Stimulated activated CD4-positive, alpha-beta T cell treated with anti-CD3 and anti-CD28 coated beads, Interleukin-4, amount 100 ng/mL, for 1 hour (primary cell): ENCODE measurements at places on chromosomes 16 and 17.

GRCh38 chr16:17885659-17886207 is 415.0 kb upstream of the XYLT1 start:
- no peak for DNase-seq

- no peak for DNase-seq
Observed at GRCh38 chr16:17244872-17245551, 225.7 kb downstream of the XYLT1 start.

GRCh38 chr16:68776821-68777485 is 39.9 kb downstream of the CDH1 start:
- DNase-seq, result no peak

GRCh38 chr16:28987170-28987853 is 2.5 kb downstream of the LAT start:
- no peak for DNase-seq

GRCh38 chr16:1691956-1692355 is 13.9 kb downstream of the JPT2 start:
- DNase-seq, result no peak

- no peak for DNase-seq
Observed at GRCh38 chr17:11786711-11787438, 188.6 kb downstream of the DNAH9 start.

- no peak for DNase-seq
Observed at GRCh38 chr16:87918866-87919680, 17.3 kb downstream of the CA5A start.

GRCh38 chr17:37774504-37774903 is 29.6 kb upstream of the HNF1B start:
- DNase-seq, result no peak

DNA sequence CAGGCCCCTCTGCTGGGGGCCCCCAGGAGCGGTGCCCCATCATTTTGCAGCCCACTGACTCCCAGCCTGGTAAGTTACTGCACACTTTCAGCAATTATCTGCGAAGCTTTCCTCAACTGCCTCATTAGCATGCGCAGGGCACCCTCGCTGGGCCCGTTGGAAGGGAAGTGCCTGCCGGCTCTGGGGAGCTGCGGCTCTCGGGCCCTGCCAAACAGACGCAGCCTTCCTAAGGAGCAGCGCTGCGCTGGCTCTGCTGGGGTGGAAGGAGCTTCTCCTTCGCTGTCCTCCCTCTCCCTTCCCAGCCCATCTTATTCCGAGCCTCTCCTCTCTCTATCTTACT is 71.0 kb downstream of the RBBP6 start:
- no peak for DNase-seq

GRCh38 chr16:88754912-88755744 is 29.9 kb downstream of the PIEZO1 start:
- DNase-seq, result no peak

DNA sequence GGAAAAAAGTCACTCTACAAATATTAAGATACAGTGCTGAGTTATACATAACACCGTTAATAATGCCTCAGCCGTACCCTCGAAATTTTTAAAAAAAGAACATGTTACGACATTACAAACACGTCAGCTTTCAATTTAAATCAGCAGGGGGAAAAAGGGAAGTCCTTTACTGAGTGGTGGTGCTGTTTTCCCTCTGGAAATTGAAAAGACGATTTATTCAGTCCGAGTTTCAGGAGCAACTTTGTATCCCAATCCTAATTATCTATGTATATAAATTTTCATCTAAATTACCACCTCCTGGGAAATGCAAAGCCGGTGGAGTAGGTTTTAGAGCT is 1.3 kb downstream of the NETO2 start:
- DNase-seq, result no peak

GRCh38 chr16:58393138-58393504 is 850 bp downstream of the GINS3 start:
- DNase-seq, result no peak

DNA sequence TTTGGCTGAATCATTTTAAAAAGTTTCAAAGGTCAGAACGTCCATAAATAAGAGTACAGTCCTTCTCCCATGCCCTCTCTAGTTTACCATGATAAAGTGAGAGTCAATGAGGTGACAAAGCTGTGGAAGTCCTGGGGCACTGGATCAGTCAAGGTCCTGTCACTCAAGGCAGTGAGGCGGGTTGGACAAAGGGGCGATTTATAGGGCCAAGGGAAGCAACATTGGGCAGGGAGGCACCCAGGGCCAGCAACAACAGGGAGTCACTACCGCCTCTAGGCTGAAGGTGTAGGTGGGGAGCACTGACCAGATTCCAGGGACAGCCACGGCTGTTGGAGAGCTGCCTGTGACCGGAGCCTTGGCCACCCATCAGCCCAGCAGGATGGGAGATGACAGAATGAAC is 28.6 kb upstream of the DYNLL2 start:
- DNase-seq, result no peak

- DNase-seq, result no peak
Observed at GRCh38 chr16:14240219-14240843, 169.2 kb downstream of the MRTFB start.

- no peak for DNase-seq
Observed at GRCh38 chr16:88826070-88826840, 14.5 kb upstream of the APRT start.

DNA sequence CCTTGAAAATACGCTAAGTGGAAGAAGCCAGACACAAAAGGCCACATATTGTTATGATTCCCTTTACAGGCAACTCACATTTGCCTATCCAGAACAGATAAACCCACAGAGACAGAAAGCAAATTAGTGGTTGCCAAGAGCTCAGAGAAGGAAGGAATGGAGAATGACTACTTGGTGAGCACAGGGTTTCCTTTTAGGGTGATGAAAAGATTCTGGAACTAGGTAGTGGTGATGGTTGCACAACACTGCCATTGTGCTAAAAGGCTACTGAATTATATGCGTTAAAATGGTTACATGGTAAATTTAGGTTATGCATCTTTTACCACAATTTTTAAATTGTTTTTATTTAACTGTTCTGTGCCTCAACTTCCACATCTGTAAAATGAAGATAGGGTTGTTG is 4.4 kb downstream of the COPRS start:
- no peak for DNase-seq

DNA sequence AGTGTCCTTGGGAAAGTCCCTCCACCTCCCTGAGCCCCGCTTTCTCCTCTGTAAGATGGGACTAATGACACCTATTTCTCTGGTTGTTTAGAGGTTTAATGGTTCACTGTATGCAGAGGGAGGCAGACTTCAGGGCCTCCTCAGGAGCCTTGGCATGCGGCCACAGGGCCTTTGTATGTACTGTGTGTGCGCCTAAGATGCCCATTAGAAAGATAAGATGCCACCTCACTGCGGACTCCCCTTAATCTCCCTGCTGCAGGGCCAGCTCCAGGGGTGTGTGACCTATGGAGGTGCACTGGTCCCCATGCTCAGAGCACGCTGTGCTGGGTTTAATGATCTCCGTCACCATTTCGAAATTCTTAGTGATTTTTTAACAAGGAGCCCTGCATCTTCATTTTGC is 59.3 kb downstream of the TMEM235 start:
- no peak for DNase-seq

DNA sequence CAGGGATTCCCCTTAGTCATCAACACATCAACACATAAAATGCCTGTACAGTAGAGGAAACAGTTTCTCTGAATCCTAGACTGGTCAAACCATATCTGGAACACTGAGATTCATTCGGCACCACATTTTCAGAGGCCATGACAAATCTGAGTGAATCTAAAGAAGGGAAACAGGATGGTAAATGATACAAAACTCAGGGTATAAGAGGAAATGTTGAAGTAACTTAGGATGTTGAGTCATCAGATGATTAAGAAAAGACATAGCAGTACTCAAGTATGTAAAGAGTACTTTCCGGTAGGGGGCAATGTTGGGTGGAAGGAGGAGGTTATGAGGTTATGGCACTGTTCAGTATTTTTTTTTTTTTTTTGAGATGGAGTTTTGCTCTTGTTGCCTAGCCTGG is 358.5 kb upstream of the PMFBP1 start:
- DNase-seq, result no peak

- DNase-seq, result no peak
Observed at GRCh38 chr16:72961115-72961832, 86.7 kb downstream of the ZFHX3 start.

DNA sequence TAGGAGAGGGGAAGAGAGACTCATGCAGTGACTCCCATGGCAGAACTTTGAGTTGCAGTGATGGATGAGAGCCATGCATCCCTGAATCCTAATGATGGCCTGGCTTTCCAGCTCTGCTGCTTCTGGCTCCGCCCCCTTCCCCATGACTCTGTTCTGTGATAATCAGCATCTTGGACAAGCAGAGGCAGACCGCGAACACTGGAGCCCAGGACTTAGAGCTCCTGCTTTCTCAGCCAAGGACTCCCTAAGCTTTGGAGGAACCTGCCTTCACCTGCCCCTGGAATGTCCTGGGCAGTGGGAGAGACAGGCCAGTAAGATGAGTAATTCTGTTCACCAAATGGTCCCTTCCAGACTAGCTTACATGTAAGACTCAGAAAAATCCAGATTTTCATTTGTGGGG is 12.5 kb downstream of the CCDC92B start:
- no peak for DNase-seq

DNA sequence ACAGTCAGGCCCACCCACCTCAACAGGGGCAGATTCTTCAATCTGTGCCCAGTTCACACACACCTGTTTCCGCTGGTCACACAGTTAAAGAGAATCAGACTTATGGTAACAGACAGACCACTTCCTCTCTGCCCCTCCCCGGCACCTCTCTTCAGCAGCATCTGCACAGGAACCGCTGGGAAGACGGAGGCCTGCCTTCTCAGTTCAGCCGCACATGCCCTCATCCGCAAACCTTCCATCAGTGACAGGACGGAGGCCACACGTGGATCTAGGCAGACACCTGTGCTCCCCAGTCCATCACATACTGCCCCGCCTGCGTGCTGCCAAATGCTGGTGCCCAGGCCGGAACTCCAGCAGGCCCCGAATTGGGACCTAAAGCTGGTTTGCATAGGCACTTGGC is 10.3 kb downstream of the PHB1 start:
- DNase-seq, result no peak

- DNase-seq, result no peak
Observed at GRCh38 chr16:77112746-77113145, 78.2 kb upstream of the MON1B start.

DNA sequence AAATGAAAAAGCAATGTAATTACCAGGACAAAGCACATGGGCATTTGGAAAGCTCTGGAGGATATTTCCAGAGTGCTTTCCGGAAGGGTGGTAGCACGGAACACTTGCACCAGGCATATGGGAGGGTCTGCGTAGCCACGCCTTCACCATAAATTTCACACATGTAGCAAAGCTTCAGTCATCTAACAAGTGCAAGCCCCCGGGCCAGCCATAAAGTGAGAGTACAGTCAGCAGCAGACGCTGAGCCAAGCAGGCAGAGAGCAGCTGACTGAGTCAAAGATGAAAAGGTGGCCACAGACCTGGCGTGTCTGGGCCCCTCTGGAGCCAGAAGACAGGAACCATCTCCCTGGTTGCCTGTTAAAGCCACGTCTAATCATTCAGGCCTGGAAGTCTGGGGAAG is 130.6 kb downstream of the SEC14L1 start:
- no peak for DNase-seq

DNA sequence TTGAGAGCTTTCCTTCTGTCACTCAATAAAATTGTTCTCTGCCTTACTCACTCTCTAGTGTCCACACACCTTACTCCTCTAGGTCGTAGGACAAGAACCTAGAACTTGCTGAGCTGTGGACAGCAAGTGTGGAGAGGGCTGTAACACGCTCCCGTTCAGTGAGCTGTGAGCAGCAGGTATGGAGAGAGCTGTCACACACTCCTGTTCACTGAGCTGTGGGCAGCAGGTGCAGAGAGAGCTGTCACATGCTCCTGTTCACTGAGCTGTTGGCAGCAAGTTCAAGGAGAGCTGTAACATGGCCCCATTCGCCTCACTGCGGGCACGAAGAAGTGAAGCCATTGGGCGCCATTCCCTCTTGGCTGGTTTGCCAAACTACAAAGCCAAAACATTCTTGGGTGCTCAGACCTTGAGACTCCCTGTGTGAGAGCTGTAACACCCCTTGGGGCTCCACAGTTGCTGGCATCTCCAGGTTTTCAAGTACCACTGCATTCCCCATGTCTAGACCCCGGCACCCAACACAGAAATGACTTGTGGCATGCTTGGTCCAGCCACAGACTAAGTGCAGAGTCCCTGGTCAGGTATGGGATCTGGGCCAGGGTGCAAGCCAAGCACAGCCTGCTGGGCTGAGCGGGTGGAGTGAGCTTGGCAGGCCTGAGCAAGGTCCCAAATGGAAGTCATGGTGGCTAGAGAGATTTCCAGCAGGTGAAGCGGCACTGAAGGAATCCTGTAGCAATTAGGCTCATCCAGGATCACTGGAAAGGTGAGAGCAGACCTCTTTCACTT is 608.0 kb upstream of the CDH8 start:
- no peak for DNase-seq

DNA sequence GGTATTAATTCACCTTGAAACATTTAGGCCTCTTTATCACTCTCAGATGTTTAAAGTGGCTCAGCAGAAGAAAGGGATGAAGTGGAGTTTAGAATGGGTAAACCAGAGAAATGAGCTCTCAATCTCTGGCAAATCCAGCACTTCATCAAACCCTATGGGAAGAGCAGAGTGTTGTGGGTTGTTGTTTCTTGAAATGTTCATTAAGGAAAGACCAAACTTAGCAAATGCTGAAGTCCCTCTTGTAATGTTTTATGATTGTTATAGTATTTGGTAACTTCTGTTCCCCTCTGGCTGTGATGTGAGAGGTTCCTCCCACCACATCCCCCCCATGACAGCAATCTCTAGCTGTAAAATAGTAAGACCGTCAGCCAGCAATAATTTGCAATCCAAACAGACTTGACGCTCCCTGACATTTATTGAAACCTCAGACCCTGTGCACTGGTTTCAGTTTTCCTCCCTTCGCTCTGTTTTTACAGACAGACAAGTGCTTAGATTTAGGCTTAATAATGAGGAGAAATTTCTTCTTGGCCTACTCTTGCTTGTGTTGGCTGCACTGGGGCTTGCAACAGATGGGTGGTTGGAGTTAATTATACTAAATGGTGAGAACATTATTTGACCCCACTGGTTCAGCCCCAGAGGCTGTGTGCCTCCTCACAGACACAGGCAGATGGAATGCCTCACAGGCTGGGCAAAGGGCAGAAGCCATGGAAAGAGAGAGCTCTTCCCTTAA is 609.4 kb upstream of the SOX9 start:
- no peak for DNase-seq

GRCh38 chr16:29947897-29948296 is 14.0 kb upstream of the TMEM219 start:
- DNase-seq, result no peak

DNA sequence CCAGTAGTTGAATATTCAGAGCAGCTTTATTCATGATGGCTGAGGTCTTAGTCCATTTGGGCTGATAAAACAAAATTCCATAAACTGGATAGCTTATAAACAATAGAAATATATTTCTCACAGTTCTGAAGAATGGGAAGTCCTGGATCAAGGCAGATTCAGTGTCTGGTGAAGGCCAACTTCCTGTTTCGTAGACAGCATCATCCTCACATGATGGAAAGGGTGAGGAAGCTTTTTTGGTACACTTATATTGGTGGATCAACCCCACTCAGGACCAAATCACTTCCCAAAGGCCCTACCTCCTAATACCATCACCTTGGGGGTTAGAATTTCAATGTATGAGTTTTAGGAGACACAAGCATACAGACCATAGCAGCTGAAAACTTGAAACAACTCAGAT is 224.2 kb downstream of the CYB561 start:
- no peak for DNase-seq

- no peak for DNase-seq
Observed at GRCh38 chr16:10763456-10763855, 19.8 kb downstream of the NUBP1 start.
